ENCODE measurements at places on chromosomes 2 and 18.

DNA sequence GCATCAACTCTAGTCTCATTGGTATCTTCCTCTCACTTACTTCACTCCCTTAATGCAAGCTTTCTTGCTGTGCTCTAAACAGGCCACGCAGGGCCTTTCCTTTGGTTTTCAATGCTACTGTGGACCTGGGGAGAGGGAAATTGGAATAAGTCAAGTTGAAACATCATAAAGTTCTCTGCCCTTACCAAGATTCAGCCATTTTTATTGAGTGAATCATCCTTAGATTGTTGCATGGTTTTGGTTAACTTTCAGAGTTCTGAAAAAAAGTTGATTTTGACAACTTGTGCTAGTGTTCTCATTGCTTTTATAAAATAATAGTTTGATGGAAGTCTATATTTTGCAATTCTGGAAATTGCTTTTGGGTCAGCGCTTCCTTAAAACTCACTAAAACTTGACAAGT lies 852.8 kb upstream of the ACVR2A start:
- no peak for DNase-seq

DNA sequence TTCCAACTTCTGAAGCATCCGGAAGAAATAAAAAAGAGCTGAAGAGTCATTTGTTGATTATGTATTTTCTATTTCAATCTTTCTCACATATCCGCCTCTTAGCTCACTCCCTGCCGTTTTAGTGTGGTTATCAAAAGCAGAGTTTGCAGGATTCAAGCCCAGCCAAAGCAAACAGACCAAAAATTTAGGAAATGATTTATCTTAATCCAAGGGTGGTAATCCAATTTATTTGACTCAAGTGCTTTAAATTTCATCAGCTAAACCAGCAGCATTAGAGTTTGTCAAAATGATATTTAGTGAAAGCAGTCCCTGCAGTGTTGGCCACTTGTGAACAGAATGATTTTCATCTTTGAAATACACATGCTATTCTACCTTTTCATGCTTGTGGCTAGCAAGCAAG lies 129.3 kb upstream of the CCDC68 start:
- no peak for DNase-seq

DNA sequence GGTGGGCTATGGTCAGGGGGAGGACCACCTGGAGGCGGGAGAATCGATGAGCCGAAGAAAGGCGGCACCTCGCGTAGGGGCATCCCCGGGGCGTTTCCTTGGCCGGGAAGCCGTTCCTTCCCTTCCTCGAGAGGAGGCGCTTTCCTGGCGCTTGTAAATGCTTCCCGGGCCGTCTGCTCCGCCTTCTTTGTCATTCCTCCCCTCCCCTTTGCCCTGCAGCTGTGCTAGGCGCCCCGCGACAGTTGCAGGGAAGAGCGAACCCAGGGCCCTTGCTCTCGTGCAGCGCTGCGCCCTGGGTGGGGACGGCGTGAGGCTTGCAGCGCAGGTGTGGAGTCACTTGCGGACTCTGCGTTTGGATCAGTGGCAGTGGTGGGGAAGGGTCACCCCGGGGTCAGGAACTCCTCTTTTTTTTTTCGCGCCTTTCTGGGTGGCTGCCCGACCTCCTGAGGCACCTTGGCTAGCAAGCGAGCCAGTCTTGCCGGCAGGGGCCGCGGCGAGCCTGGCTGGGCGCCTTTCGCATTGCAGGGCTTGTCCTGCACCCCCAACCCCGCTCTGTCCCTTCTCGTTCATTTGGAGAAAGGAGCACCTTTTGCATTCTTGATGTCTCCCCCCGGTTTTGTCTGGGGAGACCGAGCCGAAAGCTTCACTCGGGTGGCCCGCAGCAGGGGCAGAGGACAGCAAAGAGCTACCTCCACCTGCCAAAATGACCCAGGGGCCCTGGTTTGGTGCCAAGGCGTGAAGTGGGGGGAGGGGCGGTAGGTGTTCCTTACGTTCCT lies 858 bp downstream of the KCNS3 start:
- peak; percentile 86 for DNase-seq

GRCh38 chr2:179129574-179130238 lies 79.8 kb upstream of the CCDC141 start:
- no peak for DNase-seq

DNA sequence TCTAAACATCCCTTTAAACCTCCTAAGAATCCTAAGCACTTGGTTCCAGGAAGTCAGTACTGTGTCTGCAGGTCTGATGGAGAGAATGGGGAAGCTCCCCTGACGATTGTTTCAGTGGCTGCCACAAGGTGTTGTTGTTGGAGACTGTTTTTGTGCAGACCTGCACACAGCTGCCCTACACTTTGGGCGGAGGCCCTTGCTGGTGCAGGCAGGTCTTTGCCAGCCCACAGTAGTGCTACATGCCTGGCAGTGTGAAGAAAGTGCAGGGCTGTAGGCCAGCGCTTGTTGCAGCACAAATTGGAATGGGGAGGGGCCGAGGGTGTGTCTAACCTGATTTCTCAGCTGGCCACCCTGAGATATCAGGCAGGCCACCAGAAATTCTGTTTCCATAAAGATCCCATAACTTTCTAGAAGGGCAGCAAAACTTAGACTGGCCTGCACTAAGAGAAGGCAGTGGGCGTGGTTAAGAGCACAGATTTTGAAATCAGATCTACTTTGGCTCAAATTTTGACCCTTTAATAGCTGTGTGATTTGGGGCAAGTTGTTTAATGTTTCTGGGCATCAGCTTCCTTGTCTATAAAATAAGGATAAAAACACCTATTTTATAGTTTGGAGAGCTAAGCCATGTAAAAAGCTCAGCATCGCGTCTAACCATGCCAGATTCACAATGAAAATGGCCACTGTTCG lies 83.7 kb upstream of the SLC1A4 start:
- no peak for DNase-seq

- DNase-seq, result no peak
Measured at GRCh38 chr2:11305958-11306357, 38.5 kb downstream of the ROCK2 start.

GRCh38 chr2:167492486-167492885 lies 604.2 kb downstream of the XIRP2 start:
- DNase-seq, result no peak

DNA sequence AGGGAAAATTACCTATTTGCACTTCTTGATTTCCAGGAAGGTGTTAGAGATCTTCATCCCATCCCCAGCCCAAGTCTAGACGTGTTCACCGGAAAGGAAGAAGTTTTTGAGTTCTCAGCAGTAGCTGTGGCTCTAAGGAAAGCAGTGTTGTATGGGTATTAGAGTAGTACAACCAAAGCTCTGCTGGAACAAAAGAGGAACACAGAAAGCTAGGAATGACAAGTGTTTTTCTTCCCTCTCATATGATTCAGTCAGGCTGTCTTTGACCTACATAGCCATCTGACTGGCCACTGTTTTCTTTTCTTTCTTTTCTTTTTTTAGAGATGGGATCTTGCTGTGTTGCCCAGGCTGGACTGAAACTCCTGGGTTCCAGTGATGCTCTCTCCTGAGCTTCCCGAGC lies 82.7 kb upstream of the SLC39A10 start:
- no peak for DNase-seq

GRCh38 chr18:7363338-7363737 lies 132.4 kb downstream of the LRRC30 start:
- no peak for DNase-seq

- no peak for DNase-seq
Measured at GRCh38 chr2:10634495-10634894, 55.3 kb downstream of the NOL10 start.

DNA sequence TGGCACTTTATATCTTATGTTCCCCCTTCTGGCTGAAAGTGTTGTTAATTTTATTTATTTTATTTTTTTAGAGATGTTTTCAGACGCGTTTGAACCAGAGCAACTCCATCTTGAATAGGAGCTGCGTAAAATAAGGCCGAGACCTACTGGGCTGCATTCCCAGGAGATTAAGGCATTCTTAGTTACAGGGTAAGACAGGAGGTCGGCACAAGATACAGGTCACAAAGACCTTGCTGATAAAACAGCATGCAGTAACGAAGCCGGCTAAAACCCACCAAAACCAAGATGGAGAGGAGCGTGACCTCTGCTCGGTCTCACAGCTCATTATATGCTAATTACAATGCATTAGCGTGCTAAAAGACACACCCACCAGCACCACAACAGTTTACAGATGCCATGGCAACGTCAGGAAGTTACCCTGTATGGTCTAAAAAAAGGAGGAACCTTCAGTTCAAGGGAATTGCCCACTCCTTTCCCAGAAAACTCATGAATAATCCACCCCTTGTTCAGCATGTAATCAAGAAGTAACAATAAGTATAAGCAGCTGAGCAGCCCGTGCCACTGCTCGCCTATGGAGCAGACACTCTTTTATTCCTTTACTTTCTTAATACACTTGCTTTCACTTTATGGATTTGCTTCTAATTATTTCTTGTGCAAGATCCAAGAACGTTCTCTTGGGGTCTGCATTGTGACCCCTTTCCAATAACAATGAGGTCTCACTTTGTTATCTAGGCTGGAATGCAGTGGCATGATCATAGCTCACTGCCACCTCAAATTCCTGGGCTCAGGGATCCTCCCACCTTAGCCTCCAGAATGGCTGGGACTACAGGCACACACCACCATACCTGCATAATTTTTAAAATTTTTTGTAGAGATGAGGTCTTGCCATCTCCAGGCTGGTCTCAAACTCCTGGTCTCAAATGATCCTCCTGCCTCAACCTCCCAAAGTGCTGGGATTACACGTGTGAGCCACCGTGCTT lies 55.9 kb downstream of the CACNB4 start:
- no peak for DNase-seq

- no peak for DNase-seq
Measured at GRCh38 chr2:205148755-205149154, 533.5 kb upstream of the NRP2 start.

- DNase-seq, result no peak
Measured at GRCh38 chr18:74778191-74778847, 180.6 kb downstream of the ZNF407 start.

GRCh38 chr18:12236934-12237832 lies 17.0 kb upstream of the CIDEA start:
- DNase-seq, result peak; percentile 19

- DNase-seq, result no peak
Measured at GRCh38 chr2:69469784-69470183, 32.5 kb upstream of the NFU1 start.

DNA sequence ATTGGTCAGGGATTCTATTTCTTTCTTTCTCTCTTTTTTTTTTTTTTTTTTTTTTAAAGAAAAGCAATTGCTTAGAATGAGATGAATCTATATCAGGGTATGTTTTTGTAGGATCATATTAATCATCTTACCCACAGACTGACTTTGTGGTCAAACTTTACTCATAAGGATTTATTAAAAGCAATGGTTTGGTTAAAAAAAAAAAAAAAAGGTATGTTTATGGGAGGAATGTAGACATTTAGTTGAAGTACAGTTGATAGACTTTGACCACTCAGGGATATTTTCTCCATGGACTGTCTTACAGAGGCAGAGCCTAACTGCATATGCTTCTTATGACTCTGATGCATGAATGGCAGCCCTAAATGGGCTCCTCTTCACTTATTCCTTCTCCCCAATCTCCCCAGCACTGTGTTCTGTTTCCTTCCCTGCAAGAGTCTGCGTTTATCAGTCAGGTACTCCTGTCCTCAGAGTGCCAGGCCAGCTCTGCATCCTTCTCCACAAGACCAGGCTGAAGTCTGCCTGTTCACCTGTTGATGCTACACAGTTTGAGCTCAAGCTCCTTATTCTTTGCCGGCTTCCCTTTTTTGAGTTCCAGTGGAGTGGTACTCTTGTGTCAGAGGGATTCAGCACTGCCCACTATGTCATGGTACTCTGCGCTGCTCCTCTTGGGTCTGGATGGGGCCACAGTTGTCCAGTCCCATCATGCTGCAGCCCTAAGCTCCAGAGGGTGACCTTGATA lies 24.3 kb downstream of the CRIM1 start:
- DNase-seq, result no peak

- DNase-seq, result no peak
Measured at GRCh38 chr2:203071148-203071547, 56.5 kb downstream of the NBEAL1 start.

DNA sequence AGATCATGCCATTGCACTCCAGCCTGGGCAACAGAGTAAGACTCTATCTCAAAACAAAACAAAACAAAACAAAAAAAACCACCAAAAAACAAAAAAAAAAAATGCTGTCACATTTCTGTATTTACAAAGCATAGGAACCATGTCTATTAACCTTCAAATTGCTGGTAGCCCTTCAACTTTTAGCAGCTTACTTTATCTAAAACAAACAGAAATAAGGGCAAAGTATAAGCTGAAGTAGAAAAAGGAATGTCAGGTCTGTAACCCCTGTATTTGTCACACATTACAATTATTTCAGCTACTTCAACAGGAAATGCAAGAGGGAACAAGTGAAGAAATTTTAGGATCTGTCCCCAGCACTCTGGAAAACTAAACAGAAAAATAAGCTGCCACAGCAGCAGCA lies 25.4 kb downstream of the TYMS start:
- no peak for DNase-seq

DNA sequence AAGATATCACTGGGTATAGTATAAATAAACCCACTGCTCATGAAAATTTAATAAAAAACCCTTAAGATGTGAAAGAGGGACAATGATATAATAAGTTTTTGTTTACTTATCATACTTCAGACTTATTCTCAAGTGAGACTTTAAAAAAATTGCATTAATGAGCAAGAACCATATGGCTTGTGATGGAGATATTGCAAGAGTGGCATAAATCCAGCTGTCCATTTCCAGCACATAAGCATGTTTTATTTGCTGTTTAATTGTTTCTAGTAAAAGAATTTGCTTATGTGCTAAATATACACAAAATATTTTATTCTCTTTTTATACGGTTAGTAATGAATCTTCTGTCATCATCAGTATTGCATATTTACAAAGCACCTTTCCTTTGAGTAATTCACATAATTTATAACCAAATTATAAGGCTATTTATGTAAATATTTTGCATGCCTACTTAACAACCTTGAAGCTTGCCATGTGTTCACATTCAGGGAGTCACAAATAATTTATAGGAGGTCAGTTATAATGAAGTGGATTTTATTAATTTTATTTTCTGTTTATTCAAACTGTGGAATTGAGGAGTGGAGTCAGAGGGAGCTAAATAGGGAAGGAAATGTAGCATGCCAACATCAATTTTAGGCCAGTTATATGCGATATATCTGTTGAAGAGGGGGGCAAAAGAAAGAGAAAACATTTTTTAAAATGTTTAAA lies 318.5 kb upstream of the CWC22 start:
- DNase-seq, result no peak

DNA sequence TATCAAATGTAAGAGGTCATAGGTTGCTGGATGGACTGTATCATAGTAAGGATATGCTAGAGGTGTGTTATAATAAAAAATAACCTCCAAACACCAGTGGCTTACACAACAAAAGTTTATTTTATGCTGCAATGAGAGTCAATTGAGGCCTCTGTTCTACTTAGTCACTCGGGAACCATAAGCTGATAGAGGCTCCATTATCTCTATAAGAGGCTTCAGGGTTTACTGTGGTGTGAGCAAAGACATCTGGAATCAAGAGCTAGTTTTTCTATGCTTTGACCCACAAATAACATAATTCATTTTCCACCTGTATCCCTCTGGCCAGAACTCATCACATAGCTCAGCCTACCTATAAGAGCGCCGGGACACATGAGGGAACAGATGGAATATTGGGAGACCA lies 47.5 kb upstream of the NEMP2 start:
- DNase-seq, result no peak

- DNase-seq, result no peak
Measured at GRCh38 chr18:68035774-68036522, 519.4 kb upstream of the DSEL start.
